Activated CD8-positive, alpha-beta T cell treated with anti-CD3 and anti-CD28 coated beads for 36 hours (primary cell): ENCODE measurements at places on chromosomes 7 and 10.

GRCh38 chr10:46060706-46061105, 14.6 kb upstream of the MSMB start:
- DNase-seq = no peak

DNA sequence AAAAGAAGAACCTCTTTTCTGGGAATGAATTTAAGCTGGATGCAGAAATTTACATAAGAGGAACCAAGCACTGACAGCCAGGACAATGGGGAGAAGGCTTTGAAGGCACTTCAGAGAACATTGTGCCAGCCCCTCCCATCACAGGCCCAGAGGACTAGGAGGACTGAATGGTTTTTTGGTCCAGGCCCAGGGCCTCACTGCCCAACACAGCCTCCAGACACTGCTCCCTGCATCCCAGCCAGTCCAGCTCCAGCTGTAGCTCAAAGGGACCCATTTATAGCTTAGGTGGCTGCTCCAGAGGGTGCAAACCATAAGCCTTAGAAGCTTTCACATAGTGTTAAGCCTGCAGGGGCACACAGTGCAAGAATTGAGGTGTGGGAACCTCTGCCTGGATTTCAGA, 142.1 kb downstream of the DPY19L1 start:
- no peak for DNase-seq

DNA sequence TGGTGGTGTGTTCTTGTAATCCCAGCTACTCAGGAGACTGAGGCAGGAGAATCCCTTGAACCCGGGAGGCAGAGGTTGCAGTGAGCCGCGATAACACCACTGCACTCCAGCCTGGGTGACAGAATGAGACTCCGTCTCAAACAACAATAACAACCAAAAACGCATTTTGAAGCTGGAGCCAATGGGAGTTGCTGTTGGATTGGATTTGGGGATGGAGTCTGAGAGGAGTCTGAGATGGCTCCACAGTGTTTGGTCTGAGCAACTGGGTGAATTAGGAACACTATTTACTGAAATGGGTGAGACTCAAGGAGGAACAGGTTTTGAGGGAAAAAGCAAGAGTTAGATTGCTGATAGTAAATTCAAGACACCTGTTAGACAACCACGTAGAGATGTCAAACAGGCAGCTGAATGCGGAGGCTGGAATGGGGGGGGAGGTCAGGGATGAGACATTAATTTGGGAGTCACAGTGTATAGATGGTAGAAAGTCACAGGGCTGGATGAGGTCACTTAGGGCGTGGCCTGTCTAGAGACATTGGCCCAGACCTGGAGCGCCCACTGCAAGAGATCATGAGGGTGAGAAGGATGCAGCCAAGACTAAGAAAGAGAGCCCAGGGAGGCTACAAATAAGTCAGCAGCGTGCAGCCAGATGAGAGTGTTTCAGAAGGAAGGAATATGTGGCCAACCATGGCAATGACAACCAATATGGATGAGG, 56.4 kb downstream of the CYCS start:
- DNase-seq = no peak

DNA sequence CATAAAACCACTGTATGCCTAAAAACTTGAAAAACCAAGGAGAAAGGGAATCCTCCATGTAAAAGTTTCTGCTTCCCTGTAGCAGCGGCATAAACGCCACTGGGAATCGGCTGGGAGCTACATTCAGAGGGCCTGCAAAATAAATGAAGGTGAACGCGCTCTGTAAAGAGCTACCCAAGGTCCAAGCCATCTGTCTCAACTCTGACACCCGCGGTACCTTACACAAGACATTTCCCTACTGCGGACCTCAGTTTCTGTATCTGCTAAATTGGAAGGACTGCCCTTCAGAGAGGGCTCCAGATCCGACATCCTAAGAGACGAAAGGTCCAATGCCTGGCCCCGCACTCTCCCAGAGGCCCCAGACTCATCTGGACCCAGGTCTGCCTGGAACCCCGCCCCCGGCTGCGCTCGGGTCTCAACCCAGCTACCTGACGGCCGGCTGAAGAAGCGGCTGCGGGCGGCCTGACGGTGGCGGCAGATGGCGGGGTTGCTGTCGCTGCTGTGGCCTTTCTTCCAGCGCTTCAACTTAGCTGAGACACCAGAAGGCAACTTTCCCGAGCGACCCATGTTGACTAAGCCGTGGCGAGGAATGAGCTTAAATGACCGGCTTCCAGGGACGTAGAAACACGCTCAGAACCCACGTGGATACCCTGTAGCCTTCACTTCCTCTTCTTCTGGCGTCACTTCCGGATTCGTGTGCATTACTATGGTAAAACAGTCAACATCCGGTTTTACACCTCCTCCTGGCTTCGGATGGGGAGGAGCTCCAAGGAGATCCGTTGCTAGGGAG, at the start of gene RRP12:
TSS of gene RRP12 (minus strand) at position 676 of the 790 bp plus-strand sequence. CDS start at position 567, 109 bp downstream.
- DNase-seq = peak; percentile 93

GRCh38 chr10:93208717-93209464, 135.2 kb downstream of the CYP26A1 start:
- DNase-seq = no peak

- no peak for DNase-seq
Observed at GRCh38 chr10:129380279-129380678, 86.8 kb upstream of the MGMT start.

- DNase-seq = no peak
Observed at GRCh38 chr10:43649185-43649523, 473 bp upstream of the ZNF32 start.

GRCh38 chr7:25249772-25250171, 21.5 kb upstream of the NPVF start:
- no peak for DNase-seq

DNA sequence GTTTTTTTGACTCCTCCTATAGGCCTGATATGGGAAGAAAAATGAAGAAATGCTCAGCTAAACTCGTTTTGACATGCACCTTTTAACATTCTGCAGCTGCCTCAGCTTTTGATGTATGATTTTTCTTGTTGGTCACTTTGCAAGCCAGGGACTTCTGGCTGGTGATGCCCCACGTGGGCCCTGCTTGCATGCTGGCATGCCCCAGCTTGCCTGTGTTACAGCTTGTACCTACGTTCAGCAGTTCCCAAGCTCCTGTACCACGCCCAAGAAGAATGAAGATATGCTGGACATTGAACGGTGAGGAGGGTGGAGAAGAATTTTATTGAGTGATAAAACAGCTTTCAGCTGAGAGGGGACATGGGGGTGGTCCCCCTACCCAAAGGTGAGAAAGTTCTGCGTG, 245.6 kb upstream of the FZD8 start:
- no peak for DNase-seq

DNA sequence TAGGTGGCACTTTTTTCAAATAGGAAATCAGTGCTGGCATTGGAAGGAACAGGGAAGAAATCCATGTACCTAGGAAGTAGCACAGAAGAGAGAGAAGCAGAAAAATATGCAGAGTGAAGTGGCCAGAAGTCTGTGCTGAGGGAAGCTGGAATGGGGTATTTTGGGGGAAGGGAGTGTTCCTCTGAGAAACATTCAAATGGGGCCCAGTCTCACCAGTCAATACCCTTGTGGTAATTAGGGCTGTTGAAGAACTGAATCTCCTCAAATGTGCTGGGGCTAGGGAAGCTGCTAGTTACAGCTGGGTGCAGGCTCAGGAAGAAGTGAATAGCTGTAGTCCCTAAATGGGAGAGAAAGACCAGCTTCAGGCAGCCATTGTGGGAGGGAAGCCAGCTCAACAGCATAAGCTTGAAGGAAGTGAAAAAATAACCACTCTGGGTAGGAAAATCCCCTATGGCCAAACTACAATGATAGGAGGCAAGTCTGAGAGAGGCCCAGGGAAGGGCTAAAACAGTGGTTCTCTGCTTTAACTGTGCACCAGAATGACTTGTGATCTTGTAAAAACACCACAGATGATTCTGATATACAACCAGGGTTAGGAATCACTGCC, 7.6 kb downstream of the NDST2 start:
- peak; percentile 23 for DNase-seq

DNA sequence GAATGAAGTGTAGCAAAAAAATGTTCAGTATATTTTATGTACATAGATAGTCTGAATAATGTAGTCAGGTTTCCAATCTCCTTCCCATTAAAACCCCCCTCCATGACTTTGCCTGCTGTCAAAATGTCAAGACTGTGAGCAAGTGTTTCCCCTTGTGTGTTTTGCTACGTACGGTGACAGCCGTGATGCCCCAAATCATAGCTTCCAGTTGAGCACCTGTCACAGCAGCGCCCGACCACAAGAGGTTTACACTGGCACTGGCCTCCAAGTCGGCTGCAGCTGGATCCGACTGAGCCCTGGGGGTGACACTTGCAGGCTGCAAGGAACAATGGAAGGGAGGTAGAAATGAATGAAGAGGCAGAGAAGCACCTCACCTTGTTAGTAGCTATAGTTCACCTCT, 62.3 kb downstream of the LAMB4 start:
- DNase-seq = no peak

DNA sequence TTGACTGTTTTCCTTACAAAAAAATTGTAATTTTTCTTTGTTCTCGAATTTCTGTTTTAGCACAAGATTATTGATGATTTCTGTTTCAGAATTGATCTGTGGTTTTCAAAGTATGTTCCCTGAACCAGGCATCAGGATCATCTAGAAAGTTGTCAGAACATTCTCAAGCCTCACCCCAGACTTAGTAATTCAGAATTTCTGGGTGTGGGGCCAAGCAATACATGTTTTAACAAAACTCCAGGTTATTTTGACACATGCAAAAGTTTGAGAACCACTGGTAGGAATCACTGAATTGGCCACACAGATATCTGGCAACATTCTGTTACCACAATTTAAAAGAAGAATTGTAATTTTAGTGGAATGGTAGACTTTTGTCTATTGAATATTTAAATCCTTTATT, 1173.9 kb upstream of the LRRTM3 start:
- DNase-seq = no peak

DNA sequence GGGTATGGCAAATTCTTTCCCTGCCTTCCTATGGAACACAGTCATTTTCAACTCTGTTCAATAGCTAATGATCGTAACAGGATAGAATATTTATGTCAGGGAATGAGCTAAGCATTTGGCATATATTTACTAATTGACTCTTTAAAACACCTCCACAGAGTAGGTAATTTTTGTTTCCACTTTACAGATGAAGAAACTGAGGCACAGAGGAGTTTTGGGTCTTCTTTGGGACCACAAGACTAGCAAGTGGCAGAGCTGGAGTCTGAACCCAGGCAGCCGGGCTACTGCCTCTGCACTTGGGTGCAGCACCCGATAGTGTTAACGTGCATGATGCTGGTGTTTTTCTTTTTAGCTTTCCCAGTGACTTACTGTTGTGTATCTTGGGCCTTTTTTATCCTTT, 384.0 kb downstream of the SFMBT2 start:
- no peak for DNase-seq

GRCh38 chr10:21314111-21314626, 211.3 kb downstream of the SKIDA1 start:
- no peak for DNase-seq

- DNase-seq = no peak
Observed at GRCh38 chr10:60413306-60414012, 23.8 kb upstream of the ANK3 start.

- no peak for DNase-seq
Observed at GRCh38 chr7:30515761-30516160, 11.1 kb upstream of the GGCT start.

DNA sequence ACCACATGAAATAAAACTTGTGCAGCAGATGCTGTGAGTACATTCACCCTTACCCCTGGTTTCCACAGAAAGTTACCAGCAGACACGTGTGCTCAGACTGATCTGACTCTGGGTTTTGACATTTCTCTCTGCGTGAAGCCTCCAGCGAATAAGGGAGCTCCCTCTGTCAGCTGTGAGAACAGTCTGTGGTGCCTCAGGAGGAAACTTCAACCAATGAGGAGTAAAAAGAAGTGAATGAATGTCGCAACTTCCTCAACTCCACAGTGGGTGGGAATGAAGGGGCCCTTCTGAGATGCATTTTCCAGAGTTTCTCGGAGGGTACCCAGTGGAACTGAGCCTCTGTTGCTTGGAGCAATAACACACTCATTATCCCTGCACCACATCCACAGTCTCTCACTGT, 743.4 kb downstream of the TNS3 start:
- DNase-seq = no peak

GRCh38 chr7:46940178-46940577, 641.7 kb downstream of the TNS3 start:
- DNase-seq = no peak

GRCh38 chr10:43965033-43965917, 316.6 kb upstream of the ZNF32 start:
- DNase-seq = no peak

DNA sequence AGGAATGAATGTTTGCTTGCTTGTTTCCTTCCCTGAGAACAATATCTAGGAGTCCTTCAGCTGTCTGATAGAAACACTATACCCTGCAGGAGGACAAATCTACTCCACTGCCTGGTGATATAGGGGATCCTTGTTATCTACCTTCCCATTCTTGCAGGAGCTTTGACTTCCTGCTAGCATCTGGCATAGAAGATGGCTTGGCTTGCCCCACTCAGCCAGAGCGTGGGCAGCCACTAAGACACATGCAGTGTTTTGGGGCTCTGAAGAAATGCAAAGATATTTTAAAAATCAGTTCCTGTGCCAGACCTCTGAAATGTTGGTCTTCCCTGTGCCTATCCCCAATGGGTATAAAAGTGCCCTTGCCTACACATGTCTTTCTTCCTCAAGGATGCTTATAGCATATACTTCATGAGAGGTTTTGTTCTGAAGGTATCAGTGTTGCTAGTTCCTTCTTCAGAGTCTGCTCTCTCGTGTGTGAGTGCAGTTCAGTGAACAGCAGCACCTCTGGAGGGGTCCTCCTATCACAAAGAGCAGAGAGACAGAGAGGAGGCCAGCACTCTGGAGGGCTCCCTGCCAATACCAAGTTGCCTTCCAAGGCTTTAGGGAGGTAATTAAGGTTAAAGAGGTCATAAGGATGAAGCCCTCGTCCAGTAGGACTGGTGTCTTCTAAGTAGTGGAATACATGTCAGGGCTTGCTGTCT, 149.1 kb upstream of the CALCR start:
- no peak for DNase-seq

DNA sequence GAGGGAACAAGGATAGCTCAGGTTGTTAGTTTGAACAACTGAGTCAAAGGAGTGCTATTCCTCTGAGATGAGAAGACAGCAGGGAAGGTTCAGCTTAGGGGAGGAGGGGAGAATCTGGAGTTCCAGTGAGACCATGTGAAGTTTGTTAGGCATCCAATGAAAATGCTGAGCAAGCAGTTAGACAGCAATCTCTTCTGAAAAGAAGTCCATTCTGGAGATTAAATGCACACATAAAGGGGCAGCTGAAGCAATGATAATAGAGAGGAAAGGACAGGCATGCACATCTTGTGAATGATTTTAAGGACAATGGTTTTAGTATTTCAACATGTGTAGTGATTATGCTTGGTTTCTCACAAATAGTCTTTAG, 89.7 kb upstream of the GHITM start:
- no peak for DNase-seq

DNA sequence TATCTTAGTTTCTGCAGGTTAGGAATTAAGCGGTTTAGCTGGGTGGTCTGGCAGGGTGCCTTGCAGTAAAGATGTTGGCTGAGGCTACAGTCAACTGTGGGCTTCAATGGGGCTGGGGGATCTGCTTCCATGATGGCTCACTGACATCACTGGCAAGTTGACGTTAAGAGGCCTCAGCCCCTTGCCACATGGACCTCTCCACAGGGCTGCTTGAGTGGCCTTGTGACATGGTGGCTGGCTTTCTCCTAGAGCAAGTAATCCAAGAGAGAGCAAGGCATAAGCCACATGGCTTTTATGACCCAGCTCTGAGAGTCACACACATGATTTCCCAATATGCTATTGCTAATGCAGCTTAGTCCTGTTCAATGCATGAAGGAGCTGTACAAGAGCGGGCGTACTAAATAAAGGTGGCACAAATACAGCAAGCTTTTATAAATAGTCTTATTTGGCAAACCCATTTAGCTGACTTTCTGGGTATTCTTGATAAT, 109.1 kb downstream of the SEPTIN7 start:
- DNase-seq = no peak
